ENCODE measurements at places on chromosomes 3 and 15.

GRCh38 chr3:129654131-129654530 is 47.7 kb upstream of the PLXND1 start:
- DNase-seq: no peak

- no peak for DNase-seq
Observed at GRCh38 chr3:148718982-148719862, 21.5 kb downstream of the AGTR1 start.

DNA sequence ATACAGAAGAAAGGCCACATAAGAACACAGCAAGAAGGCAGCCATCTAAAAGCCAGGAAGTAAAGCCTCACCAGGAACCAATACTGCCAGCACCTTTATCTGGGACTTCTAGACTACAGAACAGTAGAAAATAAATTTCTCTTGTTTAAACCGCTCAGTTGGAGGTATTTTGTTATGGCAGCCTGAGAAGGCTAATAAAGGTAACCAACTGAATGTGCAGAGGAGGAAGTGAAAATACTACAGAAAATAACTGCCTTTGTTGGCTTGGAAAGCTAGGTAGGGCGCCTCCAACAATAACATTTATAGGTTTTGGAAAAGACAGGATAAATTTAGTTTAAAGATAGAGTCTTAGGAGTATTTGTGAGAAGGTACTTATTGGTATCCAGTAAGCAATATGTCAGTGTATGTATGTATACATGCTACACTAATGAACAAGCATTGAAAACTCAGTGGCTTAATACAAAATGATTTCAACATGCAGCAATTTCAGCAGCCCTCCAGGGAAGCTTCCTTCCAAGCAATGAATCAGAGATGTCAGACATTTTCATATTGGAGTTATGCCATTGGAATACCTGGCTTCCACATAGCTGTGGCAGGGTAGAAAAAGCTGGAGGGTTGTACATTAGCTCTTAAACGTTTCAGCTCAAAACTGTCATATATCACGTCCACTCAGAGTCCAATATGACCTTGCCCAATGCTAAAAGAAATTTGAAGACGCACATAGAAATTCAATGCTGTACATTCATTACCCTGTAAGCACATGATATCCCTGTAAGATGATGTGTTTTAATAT is 48.9 kb downstream of the ZBBX start:
- DNase-seq: no peak

DNA sequence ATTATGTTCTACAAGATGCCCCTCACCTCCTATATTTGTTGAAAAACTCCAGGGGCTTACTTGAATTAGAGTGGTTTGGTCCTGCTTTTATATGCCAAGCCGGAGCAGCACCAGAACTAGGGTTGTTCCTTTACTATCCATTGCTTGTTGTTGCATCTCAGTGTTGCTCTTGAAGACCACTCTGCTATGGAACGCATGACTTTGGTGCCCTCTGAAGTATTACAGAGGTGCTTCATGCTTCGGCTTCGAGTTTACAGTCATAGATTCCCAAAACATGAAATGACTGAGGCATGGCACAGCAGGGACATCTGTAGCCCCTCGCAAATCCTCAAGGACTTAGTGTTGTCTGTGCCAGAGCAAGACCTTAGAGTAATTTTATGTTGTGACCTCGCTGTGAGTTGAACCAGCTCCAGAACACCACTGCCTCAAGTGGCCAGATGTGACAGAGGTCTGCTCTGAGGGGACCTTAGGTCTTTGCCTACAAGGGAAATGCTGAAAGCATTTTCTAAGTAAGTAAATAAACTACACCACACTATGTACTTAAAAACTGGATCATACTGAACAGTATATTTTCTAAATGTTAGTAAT is 67.2 kb upstream of the SIAH2 start:
- DNase-seq: no peak

DNA sequence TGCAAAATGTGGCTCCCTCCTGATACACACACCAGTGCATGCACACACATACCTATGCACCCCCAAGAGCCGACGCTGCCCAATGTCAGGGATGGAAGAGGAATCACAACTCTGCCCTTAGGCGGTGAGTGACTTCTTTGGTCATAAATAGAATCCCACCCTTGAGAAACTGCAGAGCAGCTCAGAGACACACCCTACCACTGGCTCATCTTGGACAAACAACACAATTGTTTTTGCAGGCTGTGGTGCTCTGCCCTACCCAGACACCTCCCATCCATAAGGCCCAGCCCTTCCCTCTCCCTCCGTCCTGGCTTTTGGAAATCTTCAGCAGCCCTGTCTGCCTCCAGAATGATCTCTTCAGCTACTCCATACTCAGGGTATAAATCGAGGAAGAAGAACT is 73.8 kb upstream of the HRH1 start:
- no peak for DNase-seq

GRCh38 chr3:157611536-157612076 is 108.4 kb upstream of the VEPH1 start:
- no peak for DNase-seq

DNA sequence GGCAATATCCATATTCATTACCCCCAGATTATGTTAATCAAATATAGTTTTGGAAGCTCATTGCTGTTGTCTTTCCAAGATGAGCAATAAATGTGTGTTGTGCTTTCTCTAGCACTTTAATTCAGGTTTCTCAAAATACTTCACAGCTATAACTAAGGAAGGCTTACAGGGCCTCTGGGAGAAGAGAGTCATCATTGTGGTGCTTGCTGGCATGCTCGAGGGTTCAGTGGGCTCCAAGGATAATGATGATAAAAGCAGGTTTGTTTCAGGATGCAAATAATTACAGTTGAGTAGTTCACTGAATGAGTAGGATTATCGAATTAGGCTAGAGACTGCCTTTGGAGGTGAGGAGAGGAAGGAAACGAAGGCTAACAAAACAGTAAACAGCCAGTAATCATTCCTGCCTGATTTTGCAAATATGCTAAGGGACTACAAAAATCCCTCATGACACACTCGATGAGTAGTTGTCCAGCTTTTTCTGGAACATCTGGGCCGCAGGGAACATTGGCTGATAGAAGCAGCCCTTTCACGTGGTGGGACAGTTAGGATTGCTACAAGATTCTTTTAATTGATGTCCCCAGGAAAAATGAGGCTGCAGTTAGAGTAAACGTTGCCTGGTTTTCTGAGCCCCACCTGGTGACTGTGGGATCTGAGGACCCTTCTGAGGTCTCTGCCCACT is 54.1 kb downstream of the SLC7A14 start:
- no peak for DNase-seq

DNA sequence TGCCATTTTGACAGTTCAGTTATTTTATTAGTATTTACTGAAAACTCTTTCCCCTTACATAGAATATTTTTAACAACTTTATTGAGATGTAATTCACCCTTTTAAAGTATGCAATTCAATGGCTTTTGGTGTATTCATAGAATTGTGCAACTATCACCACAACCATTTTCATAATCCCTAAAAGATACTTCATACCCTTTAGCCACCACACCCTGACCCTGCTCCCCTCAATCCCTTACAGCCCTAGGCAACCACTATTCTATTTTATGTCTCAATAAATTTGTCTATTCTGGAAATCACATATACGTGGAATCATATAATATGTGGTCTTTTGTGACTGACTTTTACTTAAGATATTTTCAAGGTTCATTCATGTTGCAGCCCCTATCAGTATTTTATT is 29.7 kb downstream of the TEX9 start:
- no peak for DNase-seq

DNA sequence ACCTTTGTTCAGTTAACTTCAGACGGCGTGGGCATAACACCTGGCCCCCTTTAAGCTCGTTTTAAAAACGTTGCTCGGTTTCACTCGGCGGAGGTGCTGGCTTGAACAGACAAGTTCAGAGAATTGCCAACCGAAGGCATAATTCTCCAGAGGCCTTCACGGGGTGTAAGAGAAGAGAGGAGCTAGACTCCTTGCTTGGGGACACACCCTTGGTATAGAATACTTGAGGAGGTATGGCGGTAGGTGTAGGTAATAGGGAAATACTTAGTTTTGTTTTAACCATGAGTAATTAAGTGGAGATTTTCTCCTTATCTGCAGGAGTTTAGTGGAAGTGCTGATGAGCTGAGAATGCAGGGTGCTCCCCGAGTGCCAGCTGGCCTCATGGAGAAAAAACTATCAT is 921 bp downstream of the FBXL2 start:
- DNase-seq: no peak

DNA sequence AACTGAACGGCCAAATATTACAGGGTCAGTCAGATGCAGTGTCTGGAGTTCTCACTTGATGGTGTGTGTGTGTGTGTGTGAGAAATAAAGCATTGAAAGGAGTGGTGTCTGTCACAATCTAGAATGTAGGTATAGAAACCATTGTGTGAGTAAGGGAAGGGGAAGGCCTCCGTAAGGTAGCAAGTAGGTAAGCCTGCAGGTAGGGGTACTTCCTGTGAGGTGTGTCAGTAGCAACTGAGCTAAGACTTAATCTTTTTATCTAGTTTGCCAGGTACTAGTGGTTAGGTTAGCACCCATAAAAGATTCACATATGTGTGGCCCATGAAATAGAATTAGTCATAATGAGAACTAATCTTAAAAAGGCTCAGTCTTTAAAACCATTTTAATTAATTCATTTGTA is 1517.8 kb downstream of the SI start:
- DNase-seq: no peak

DNA sequence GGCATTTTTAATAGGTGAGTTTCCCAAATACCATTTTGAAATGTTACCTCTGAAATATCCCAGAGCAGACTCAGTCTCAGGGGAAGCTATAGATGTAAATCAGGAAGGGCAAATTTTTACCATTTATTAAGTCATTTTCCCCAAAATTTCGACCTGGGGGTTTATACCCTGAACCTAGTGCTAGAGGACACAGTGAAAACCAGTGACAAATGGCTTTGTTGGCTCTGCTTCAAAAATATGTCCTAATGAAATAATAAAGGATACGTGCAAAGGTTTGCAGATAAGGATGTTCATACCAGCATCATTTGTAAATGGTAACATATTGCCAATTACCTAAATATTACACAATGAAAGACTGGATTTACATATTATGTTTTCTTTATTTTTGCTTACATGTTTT is 546.7 kb upstream of the ADAMTS9 start:
- no peak for DNase-seq

DNA sequence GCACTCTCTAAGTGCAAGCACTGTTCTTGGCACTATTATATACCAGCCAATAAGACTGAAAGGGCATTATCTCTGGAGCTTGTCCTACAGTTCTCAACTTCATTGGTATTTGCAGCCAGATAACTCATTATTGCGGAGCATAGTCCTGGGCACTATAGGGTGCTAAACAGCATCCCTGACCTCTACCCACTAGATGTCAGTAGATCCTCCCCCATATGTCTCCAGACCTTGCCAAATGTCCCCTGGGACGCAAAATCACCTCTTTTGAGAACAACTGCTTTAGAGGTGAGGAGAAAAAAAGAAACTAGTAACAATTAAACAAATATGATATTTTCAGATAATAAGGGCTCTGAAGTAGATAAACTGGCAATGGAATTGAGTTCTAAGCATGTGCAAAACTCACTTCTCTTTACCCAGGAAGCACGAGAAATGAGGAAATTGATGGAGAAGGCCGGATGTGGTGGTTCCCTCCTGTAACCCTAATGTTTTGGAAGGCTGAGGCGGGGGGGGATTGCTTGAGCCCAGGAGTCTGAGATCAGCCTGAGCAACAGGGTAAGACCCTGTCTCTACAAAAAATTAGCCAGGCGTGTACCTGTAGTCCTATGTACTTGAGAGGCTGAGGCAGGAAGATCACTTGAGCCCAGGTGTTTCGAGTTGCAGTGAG is 61.4 kb downstream of the FRMD4B start:
- DNase-seq: no peak

GRCh38 chr3:155316426-155316825 is 22.9 kb upstream of the STRIT1 start:
- no peak for DNase-seq

GRCh38 chr3:176789281-176789705 is 408.0 kb downstream of the TBL1XR1 start:
- no peak for DNase-seq

Data from stimulated activated CD8-positive, alpha-beta memory T cell treated with anti-CD3 and anti-CD28 coated beads, Interleukin-15, amount 100 ng/mL, for 4 hours (primary cell).